ENCODE measurements at places on chromosomes 16 and 17.

- DNase-seq, result no peak
Observed at GRCh38 chr17:57478478-57479250, 222.3 kb downstream of the MSI2 start.

- DNase-seq, result peak; percentile 87
Observed at GRCh38 chr17:31425282-31426040, 34.0 kb downstream of the RAB11FIP4 start.

DNA sequence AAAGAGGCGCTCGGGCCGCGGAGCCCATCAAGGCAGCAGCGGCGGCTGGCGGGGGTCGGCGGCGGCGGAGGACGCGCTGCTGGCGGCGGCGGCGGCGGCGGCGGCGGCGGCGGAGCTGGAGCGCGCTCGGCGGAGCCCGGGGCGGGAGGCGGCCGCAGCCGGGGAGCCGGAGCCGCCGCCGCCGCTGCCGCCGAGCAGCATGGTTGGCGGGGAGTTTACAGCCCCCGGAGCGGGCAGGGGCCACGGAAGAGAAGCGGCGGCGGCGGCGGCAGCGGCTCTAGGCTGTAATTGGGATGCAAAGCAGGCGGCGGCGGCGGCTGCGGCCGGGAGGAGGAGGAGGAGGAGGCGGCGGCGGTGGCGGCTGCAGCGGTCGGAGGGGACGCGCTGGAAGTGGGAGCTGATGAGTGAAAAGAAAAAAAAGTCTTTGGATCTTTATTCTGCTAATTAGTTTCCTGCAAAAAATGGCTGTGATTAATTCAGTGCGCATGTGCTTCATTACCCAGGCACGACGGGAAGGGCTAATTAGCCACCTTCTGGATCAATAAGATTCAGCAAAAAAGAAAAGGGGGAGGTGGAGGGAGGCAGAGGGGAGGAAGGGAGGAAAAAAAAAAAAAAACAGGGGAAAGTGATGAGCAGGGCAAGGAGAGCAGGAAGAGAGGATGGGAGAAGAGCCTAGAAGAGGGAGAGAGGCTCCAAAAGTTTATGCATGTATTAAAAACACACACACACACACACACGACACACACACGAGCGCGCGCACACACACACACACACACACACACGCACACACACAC is 10.9 kb upstream of the ZFHX3 start:
- peak; percentile 46 for DNase-seq

DNA sequence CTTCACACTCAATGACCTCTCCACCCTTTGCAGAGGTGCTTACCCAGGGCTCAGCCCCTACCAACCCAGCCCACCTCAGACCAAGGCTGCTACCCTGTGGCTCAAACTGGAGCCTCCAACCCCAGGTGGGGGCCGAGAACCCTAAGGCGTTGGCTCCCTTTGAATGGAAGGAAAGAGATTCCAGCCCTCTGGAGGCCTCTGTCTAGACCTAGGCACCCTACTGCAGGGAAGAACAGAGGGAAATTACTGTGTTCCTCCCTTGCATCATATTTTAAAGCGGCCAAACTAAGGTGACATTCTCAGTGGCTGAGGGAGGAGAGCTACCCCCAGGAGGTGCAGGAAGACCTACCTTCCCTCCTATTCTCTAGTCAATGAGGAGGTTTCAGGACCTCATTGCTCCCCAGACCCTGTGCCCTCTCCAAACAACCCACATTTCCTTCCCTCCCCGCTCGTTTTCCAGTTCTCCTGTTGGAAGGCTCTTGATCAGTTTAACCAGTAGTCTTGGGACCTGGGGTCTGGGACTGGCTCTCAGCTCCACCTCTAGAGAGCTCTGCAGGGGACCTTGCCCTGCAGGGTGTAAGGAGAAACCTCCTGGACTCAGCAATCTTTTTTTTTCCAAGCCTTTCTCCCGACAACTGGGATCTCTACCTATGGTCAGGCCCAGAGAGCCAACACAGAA is 5.5 kb upstream of the HOXB8 start:
- no peak for DNase-seq

- no peak for DNase-seq
Observed at GRCh38 chr16:10881479-10882030, 4.6 kb downstream of the CIITA start.

DNA sequence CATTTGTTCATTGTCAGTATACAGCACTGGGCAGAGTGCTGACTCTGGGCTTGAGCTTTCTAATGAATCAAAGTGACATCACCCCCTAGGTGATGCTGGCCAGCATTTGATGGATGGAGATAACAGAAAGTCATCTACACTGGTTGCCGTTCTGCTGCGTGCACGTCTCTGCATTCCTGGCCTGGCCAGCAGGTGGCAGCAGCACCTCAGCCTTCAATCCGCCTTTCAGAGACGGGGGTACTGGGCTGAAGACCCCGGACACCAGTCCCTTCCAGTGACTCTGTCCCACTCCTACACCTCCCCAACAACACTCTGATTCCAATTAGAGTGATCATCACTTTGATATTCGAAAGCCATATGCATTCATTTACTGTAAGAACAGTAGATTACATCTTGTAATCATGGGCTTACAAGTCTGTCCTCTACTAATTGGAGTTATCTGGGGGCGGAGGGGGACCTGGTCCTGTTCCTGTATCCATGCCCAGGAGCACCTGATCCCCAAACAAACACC is 6.0 kb downstream of the CPSF4L start:
- peak; percentile 25 for DNase-seq

DNA sequence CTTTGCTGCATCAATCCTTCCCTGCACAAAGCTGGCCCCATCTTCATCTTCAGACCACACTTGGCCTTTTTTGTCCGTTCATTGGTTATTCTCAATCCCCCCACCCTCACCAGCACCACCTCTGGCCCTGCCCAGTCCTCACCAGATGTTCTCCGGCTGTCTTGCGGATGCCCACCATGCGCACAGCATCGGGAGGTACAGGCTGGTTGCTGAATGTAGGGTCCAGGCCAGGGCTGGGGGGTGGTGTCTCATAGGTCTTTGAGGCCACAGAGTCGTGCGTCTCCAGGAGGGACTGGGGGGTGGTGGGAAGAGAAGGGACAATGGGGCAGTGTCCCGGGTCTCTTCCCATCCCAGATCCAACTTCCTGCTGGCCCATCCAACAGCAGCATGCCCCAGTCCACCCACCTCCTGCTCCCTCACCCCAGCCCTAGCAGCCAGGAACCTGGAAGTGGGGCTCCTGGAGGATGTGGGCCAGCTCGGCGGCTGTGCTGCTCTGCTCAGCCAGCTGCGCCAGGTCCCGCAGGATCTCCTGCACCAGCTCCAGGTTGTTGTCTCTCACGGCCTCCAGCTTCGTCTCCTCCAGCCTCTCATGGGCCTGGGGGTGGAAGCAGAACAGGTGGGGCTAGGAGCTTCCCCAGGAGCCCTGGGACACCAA is 24.4 kb downstream of the MPP2 start:
- DNase-seq, result no peak

DNA sequence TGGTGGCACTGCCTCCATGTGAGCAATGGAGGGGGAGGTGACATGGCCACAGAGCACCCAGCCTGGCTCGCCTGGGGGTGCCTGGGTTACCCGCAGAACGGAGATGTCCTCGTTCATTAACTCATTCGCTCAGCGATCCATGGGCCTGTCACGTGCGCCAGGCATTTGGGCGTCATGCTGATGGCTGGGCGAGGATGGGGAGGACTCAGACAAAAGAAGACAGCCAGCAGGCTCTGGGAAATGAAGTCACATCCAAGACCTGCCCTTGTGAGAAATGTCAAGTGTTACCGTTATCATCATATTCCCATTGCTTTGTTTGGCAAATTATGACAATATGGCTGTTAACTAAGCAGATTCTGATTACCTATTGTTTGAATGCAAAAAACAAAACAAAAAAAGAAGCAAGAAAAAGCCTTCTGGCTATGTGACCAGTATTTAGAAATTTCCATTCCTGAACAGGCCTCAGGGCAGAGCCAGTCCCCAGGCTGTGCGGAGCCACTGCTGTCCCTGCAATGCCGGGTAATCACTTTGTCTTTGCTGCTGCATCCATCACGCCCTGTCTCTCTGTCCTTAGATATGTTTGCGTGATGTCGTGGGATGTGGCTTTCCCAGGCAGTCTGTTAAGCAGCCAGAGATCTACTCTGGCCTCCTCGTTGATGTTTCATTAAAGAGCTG is 57.9 kb downstream of the CMIP start:
- no peak for DNase-seq

- no peak for DNase-seq
Observed at GRCh38 chr17:17831208-17832031, 5.4 kb downstream of the SREBF1 start.

DNA sequence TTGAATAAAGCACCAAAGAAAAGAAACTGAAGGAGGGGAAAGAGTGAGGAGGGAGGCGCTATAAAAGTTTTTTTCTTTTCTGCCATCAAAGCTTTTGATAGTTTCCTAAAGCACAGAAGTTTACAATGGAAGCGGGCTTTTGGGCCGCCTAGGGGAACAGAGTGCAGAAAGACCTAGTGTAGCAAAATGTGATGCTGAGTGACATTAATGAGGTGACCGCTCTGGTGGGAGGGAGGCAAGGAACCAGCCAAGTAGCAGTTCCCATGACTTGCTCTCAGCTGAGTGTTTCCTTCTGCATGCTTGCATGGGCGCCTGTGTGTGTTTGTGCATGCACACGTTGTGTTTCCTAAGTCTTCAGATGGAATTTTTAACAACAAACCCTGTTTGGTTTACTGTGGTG is 15.5 kb downstream of the MSI2 start:
- no peak for DNase-seq

DNA sequence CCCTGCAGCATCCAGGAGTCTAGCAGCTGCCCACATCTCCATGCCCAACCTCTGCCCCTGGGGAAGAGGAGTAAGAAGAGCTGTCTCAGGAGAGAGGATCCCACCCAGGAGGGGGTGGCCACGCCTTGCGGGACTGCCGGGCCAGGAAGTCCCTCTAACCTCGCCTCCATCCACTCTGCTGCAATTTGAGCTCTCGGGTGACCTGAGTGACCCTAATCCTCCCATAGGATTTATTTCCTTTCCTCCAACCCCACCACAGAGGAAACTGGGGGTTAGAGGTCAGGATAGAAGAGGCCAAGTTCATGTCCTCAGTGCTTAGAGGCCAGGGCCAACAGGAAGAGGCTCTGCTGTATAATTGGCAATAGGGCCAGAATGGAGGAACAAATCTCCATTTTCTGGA is 22.6 kb upstream of the NGFR start:
- DNase-seq, result no peak

DNA sequence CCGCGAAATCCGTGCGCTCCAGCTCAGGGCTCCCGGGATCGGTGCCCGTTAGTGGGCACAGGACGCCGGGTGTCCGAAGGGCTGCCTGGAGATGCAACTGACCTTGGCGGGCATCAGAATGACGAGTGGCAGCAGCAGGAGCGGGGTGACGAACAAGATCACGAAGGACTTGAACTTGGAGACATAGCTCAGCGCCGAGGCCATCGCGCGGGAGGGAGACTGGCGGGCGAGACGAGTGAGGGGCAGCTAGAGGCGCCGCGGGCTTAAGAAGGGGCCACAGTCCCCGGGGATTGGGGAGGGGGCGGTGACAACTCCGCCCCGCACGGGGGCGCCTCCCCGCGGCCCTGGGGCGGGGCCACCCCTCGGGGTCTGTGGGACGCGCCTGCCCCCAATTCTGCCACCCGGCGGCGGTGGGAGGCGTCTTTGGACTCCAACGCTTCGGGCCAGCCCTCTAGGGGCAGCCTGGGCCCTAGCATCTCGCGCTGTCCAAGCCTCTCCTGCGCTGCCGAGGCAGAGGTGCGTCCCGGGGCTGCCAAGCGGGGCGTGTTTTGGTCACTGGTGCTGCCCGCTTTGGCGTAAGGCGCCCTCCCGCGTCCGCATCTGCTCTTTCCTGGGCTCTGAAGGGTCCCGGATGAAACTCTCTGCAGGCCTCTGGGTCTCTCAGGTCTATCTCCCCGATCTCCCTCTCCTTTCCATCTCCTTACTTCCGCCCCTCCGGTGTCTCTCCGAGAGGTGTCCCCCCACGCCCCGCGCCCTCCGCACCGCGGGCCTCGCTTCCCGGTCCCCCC is at the start of gene SLC13A5:
Gene SLC13A5, minus strand, starts transcription at position 240 of the 788 bp plus-strand sequence. Its CDS starts 36 bp downstream, at position 204.
- DNase-seq, result no peak

- DNase-seq, result no peak
Observed at GRCh38 chr16:83054283-83054682, 427.5 kb downstream of the CDH13 start.

DNA sequence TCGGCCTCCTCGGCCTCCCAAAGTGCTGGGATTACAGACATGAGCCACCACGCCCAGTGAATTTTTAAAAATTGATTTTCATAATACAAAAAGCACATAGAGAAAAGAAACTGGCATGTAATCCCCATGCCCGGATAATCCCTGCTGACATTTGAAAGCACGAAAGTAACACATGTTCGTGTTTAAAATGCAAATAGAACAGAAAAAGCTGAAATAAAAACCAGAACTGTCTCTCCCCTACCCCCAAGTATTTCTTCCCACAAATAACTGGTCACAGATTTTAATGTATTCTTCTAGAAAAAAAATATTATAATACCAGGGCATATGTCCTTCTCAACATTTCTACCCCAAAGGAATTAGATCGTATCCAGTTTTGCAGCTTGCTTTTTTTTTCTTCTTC is 222.9 kb downstream of the SLC39A11 start:
- DNase-seq, result no peak

DNA sequence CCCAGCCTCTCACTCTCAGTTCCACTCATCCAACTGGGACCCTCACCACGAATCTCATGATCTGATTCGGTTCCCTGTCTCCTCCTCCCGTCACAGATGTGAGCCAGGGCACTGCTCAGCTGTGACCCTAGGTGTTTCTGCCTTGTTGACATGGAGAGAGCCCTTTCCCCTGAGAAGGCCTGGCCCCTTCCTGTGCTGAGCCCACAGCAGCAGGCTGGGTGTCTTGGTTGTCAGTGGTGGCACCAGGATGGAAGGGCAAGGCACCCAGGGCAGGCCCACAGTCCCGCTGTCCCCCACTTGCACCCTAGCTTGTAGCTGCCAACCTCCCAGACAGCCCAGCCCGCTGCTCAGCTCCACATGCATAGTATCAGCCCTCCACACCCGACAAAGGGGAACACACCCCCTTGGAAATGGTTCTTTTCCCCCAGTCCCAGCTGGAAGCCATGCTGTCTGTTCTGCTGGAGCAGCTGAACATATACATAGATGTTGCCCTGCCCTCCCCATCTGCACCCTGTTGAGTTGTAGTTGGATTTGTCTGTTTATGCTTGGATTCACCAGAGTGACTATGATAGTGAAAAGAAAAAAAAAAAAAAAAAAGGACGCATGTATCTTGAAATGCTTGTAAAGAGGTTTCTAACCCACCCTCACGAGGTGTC is 26.6 kb downstream of the STH start:
- no peak for DNase-seq

DNA sequence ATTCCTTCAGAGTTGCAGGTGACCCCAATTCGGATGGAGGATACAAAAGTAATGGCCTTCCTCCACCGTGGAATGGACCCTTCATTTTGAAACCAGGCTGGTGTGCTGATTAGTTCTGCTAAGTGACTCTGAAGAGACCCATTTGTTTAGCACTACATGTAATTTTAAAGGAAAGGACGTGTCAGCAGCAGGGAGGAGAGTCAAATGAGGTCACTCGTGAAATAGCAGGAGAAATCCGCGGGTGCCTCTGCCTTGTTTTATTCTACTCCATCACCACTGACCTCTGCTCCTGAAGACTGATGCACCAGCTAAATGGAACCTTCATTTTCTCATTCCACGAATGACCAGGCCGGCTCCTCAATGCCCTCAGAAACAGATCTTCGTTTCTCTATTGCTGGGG is 589.2 kb downstream of the CDH11 start:
- no peak for DNase-seq

GRCh38 chr17:2872282-2872681 is 76.0 kb downstream of the RAP1GAP2 start:
- no peak for DNase-seq

- DNase-seq, result no peak
Observed at GRCh38 chr17:26774291-26775218, 519.4 kb upstream of the WSB1 start.
